ENCODE measurements at places on chromosomes 5 and 9.

GRCh38 chr5:155983954-155984353, 343.0 kb upstream of the SGCD start:
- DNase-seq: no peak

DNA sequence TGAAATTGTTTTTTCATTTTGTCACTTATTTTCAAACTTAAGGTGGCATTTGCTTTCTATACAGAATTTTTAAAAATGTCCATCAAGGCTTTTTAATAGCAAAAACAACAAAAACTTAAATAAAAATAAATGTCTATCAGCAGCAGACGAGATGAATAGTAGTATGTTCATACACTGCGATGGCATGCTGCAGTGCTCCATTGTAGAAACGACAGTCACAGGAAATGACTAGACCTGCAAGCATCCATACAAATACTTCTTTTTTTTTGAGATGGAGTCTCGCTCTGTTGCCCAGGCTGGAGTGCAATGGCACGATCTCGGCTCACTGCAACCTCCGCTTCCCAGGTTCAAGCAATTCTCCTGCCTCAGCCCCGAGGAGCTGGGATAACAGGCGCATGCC, 41.4 kb downstream of the COL23A1 start:
- DNase-seq: no peak

DNA sequence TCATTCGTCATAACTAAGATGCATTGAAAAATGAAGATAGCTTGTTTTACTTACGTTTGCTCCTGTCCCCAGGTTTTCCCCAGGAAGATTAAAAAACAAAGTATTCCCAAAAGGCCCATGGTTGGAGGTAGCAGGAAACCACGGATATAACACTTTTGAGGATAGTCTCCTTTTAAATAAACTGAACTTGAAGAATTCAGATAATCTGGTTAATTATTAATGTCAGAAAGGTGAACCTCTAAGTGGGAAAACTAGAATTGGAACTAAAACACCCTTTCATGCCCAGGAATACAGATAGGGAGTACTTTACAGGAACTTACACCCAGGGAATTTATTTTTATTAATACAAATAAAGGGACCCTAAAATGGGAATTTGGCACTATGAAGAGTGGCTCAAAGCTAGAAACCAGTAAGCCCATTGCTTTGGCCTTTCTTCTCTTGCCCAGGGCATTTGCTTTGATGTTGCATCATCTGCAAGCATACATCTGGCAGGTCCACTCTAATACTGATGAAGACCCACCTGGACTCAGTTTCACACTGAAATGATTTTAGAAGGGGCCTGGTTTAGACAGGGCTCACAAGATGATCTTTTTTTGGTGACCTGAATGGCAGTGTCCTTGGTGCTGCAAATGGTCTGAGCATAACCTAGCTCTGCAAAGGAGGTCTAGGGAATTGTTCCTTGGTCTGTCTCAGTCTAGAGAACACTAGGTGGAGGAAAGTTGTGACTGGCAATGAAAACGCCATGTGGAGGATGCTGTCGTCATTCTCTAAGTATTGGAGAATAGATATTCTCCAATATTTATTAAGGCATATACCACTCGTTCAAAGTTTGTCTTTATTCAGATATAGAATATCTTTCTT, at the start of gene C5:
TSS of gene C5 (minus strand) at position 148 of the 861 bp plus-strand sequence. CDS start at position 119, 29 bp downstream.
- DNase-seq: no peak

DNA sequence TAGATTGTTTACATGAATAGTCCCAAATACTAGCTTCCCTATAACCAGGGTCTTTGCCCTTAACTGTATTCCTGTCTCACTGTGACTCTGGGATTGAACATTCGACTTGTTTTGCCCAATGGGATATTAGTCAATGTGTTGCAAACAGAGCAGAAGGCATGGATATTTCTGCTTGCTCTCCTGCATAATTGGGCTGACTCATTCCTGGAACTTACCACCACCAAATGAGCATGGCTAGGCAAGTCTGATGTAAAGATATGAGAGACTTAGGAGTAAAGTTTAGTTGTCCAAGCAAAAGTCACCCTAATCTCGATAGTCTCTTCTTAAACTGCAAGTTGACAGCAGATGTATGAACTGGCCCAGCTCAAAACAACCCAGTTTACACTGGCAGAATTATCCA, 273.5 kb upstream of the CCNG1 start:
- no peak for DNase-seq

- DNase-seq: no peak
These were observed 15.4 kb upstream of the RANBP17 start for GRCh38 chr5:170846416-170846815.

GRCh38 chr5:100188339-100188738, 346.8 kb upstream of the FAM174A start:
- DNase-seq: no peak

- no peak for DNase-seq
These were observed 132.6 kb downstream of the PLK2 start for GRCh38 chr5:58327289-58327688.

DNA sequence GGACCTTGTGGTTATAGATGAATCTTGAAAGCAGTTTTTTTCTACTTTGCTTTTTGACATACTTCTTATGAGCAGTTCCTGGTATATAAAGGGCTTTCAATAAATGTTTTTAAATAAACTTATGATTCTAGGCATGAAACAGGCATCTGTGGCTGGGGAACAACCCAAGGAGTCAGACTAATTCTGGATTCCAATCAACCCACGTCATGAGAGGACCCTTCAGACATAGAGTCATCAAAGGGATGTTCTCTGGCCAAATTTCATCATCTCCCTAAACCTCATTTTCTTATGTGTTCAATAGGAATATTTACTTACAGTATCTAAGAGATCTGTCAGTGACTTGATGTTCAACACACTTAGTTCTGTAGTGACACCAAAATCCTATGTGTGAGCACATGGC, 243.8 kb upstream of the ZNF462 start:
- no peak for DNase-seq

GRCh38 chr9:99555792-99556191, 265.9 kb upstream of the NR4A3 start:
- DNase-seq: no peak

DNA sequence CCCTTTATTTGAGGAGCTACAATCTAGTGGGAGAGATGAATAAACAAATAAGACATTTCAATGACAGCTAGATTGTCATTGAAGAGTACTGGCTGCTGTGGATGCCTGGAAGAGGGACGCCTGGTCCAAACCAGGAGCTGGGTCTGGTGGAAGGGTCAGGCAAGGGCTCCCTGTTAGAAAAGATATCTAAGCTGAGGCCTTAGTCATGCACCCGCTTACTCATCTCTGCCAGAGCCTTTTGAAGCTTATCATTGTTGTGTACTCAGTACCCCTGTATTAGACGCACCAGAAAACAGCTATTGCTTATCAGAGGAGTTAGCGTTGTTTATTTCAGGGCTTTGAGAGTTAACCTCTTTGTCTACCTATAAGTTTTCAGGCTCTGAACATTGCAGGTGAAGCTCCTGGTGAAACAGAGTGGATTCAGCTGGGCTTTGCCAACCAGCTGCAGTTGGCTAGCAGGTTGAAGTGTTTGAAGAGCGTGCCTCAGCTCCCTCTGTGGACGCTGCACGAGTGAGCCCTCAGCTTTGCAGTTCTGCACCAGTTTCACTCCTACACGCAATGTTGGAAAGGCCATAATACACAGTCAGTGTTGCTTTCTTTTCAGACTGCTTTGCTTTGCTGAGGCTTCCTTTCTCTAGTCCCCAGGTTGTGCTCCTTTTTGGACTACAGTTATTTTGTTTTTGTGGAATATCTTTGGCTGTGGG, 5.6 kb upstream of the GPR151 start:
- no peak for DNase-seq

Measured in activated CD4-positive, alpha-beta memory T cell treated with anti-CD3 and anti-CD28 coated beads for 36 hours (primary cell).